ENCODE measurements at places on chromosomes 7 and 10. TPM values are rescaled to one million over a fixed set of nuclear protein-coding genes. Genes with fewer than 3 reads are reported as not detected.

Gene VAX1
- not detected for polyA plus RNA-seq

GRCh38 chr7:113159746-113160339 lies 41.5 kb upstream of the SMIM30 start:
- DNase-seq, result no peak

GRCh38 chr10:31947144-31947926 lies 18.7 kb upstream of the ARHGAP12 start:
- DNase-seq, result peak; percentile 79

DNA sequence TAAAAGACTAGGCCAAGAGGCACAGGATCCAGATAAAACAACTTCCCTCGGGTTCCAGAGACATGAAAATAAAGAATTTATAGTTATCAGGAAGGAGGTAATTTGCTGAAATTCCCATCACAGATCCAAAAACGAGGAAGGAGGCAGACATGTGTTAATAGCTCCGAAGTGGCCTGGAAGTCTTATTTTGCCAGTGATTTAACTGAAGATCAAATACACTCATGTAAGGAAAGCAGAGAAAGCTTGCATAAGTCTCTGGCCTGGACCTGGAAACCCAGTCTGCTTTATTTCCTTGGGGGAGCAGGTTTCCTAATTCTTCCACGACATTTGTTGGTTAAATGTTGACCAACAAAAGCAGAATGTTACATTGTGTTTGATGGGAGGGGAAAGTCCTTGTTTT lies 498.7 kb upstream of the C7orf33 start:
- DNase-seq, result no peak

Gene WDFY4
- 1.7 TPM for polyA plus RNA-seq

DNA sequence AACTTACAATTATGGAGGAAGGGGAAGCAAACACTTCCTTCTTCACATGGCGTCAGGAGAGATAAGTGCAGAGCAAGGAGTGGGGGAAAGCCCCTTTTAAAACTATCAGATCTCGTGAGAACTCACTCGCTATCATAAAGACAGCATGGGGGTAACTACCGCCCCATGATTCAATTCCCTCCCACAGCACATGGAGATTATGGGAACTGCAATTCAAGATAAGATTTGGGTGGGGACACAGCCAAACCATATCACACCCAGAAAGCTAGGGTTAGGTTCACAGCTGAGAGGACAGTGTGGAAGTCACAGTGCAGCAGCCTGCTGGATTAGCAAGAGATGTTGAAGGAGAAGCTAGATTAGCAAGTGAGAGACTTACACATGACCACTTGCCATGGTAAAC lies 81.6 kb downstream of the CRTAC1 start:
- DNase-seq, result no peak

DNA sequence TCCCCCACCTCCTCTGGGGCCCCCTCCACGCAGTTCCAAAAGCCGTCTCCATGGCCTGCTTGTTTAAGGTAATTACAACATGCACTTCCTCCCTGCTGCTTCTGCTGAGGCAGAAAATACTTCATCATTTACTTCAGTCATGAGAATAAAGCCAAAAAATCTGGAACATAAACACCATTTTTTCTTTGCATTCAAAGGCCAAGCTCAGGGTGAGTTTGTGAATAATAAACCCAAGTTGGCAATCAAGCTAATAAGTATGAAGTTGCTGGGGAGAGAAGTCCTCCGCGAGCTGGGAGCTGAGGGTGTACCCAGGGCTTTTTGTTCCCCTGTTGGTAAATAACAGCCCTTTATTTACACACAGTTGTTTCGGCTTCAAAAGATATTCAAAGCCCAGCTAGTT lies 70.5 kb downstream of the FAM204A start:
- no peak for DNase-seq

Gene SPDYE1
- polyA plus RNA-seq, result not detected

Data from kidney (tissue), 22 donors.